ENCODE measurements at places on chromosomes 16 and 17.

GRCh38 chr17:49290690-49291359 is 60.2 kb upstream of the PHOSPHO1 start:
- DNase-seq, result no peak

GRCh38 chr17:58283674-58284612 is 3.2 kb upstream of the MPO start:
- DNase-seq, result no peak

- DNase-seq, result no peak
Measured at GRCh38 chr17:72687886-72688285, 404.6 kb downstream of the SLC39A11 start.

- no peak for DNase-seq
Measured at GRCh38 chr16:5753381-5753780, 655.8 kb upstream of the EEF2KMT start.

- DNase-seq, result no peak
Measured at GRCh38 chr17:61467416-61468262, 15.4 kb downstream of the TBX4 start.

GRCh38 chr17:41322903-41323895 is 7.7 kb upstream of the KRTAP17-1 start:
- DNase-seq, result no peak

DNA sequence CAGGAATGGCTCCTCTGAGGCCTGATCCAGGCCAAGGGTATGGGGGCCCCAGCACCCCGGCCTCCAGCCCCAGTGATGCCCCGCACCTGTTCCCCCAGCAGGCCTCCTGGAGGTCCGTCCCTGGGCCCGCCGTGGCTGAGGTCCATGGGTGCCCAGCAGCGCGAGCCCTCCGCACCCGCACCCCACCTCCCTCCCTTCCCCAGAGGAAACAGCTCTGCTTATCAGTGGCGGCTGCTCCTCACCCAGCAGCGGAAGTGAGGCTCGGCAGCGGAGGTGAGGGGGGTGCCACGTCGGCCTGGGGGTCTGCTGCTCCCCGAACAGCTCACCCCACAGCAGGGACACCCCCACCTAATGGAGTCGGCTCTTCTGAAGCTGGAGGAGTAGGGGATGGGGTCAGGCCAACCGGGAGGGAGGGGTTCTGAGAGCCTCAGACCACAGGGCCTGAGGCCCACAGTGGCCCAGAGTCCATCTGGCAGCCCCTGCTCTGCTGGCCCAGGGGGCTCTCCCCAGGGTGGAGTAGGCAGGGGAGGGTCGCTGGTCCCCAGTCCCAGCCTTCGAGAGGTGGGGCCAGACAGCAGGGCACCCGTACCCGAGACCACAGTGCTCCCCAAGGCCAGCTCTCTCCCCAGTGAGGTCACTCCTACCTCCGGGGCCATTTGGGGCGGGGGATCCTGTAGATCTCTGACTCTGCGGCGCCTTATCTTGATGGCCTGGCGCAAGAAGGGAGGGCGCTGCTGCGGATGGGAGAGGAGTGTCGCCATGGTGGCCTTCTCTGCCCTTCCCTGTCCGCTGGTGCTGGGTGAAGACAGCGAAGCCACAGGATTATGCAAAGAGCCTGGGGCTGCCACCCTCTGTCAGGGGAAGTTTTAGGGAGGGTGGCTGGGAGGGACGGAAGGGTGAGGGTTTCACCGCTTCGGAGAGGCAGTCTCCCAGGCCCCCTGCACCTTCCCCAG is at the start of gene UNC13D:
Gene UNC13D (minus strand): TSS at position 828 of the 953 bp plus-strand sequence. CDS start 67 bp downstream, at position 761.
- DNase-seq, result no peak

- DNase-seq, result no peak
Measured at GRCh38 chr16:87324411-87325275, 7.5 kb upstream of the C16orf95 start.

- DNase-seq, result no peak
Measured at GRCh38 chr17:2459917-2460271, 51.8 kb downstream of the METTL16 start.

DNA sequence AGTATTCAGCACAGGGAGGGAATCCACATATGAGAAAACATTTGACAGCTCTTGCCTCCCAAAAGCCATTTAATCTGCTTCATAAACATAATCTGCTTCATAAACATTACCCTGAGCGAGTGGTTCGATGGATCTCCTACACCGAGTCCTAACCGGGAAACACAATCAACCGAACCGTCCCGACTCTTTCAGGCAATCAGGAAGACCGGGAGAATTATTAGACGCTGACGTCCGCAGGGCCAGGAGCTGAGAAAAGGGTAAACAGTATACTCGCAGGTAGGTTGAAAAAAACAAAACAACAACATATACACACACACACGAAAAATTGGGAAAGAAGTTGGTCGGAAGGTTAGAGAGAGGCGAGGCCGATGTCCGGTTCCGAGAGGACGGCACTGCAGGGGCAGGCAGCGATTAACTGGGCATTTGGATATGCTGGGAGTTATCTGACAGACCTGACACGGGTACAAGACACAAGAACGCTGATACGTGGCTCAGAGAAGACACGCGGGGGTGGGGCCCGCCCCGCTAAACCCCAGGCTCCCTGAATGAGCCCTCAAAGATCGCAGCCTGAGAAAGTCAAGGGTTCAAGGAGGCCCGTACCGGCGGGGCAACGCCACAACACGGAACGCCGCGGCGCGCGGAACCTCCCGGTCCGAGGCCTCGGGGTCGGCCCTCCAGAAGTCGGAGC is 585 bp downstream of the AP1G1 start:
- DNase-seq, result no peak

DNA sequence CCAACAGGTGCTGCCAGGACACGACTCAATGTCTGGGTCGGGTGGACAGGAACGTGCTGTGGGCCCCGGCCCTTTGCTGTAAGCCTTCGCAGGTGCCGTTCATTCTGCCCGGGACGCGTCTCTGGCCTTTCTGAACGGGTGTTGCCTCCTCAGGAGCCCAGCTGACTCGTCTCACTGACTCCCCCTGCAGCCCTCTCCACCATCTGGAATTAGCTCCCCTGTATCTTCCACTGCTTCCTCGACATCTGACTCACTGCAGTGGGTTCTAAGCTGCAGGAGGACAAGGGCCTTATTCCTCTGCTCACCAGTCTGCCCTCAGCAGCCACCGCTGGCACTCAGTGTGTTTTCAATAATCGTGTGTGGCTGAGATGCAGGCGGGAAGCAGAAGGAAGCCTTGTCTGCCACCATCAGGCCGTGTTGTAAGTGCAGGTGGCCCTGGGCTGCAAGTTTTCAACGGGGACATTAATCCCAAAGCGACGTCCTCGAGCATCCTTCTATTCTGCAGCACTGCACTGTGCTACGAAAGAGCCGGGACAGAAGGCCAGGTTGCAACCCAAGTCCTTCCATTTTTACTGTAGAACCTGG is 256.2 kb downstream of the FOXL1 start:
- no peak for DNase-seq

DNA sequence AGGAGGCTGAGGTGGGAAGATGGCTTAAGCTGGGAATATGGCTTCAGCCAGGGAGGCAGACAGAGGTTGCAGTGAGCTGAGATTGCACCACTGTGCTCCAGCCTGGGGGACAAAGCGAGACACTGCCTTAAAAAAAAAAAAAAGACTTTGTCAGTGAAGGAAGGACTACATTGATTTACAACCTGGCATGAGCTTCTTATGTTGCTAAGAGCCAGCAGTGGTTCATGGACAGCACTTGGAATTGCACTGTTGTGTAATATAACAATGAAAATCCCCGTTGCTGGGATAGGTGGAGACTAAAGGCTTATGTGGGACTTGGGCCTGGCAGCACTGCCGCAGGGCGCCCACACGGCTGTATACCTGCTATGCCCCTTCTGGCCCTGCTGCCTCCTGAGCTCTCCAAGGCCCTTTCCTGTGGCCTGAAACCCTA is 14.1 kb upstream of the SLC16A5 start:
- no peak for DNase-seq

DNA sequence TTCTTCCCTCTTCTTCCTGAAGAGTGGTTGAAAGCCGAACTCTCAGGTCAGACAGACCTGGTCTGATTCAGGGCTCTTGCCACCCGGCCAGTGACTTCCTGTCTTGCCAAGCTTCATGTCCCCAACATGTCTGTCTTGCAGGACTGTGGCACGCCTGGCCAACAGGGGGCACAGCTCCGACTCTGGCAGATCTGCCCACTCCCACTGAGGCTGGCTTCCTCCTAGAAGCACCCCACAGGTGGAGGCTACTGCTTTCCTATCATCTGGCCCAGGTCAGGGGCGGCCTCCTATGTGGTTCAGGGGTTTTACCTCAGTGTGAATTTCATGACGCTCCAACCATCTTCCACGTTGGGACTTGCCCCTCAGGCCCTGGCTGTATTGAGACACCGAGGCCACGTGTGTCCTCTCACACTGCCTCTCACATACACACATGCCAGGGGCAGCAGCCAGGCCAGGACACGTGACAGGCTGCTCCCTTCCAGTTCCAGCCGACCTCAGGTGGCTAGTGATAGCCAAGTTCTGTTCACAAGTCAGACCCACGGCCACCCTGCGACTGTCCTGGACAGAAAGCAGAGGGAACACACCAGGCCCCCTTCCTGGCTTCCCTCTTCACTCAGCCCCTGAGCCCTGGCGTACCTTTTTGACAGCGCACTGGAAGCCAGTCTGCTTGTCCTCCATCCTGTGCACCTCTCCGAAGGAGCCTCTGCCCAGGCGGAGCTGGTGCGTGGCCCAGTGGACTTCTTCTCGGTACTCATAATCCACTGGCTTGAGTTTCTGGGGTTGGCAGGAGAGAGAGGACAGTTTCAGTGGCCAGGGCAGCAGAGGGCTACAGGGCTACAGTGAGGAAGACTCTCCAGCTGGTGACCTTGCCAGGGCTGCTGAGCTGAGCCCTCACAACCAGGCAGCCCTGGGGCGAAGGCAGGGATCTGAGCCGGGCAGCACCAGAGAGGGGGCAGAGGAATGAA is 22.6 kb upstream of the SPATA32 start:
- DNase-seq, result no peak

- DNase-seq, result no peak
Measured at GRCh38 chr16:12017558-12017957, 41.0 kb downstream of the SNX29 start.

- no peak for DNase-seq
Measured at GRCh38 chr17:63595132-63595531, 5.6 kb upstream of the TACO1 start.

DNA sequence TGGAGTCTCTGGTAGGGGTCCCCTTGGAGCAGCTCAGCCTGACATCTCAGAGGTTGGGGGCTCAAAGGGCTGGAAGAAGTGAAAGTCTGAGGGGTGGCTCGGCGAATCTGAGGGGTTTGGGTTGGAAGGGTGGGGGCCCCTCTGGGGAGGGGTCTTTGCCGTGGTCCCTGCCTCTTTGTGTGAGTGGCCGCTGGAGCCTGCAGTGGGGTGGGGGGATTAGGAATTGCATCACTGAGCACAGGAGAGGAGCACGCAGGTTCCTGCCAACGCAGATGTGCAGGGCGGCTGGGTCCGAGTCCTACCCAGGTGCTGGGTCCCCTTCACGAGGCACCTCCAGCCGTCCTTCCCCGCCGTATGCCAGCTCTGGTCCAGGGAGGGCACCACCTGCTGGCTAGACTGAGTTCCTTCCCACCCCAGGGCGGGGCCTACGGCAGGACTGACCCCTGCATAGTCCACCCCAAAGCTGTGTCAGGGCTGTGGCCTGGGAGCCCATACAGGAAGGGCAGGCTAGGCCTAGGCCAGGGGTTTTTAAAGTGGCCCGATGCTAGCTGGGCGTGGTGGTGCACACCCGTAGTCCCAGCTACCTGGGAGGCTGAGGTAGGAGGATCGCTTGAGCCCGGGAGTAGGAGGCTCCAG is 9.9 kb downstream of the FMNL1 start:
- no peak for DNase-seq

- no peak for DNase-seq
Measured at GRCh38 chr17:72305472-72305871, 184.7 kb downstream of the SOX9 start.

DNA sequence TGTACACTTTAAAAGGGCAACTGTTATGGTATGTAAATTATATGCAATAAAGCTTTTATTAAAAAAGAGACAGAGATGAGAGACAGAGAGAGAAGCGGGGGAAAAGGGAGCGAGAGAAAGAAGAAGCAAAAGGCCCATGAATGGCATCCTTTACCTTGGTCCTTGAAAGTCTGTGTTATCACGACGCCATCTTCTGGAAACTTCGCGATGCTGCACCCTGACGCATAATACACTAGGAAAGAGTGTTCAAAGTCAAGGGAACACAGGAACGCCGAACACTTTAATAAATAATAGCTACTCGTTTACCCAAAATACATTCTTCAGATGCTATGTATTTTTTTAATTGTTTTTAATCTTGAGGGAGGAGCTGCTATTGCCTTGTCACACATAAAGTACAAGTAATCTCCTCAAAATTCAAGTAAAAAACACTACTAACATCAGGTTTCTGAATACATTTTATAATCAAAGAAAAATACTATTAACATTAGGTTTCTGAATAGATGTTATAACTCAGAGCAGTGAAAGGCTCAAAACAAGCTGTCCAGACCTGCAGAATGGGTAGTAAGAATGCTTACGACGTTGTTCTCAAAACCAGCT is 23.0 kb upstream of the SLC38A8 start:
- no peak for DNase-seq

GRCh38 chr17:47852113-47852949 is 1.4 kb upstream of the SP6 start:
- DNase-seq, result no peak

DNA sequence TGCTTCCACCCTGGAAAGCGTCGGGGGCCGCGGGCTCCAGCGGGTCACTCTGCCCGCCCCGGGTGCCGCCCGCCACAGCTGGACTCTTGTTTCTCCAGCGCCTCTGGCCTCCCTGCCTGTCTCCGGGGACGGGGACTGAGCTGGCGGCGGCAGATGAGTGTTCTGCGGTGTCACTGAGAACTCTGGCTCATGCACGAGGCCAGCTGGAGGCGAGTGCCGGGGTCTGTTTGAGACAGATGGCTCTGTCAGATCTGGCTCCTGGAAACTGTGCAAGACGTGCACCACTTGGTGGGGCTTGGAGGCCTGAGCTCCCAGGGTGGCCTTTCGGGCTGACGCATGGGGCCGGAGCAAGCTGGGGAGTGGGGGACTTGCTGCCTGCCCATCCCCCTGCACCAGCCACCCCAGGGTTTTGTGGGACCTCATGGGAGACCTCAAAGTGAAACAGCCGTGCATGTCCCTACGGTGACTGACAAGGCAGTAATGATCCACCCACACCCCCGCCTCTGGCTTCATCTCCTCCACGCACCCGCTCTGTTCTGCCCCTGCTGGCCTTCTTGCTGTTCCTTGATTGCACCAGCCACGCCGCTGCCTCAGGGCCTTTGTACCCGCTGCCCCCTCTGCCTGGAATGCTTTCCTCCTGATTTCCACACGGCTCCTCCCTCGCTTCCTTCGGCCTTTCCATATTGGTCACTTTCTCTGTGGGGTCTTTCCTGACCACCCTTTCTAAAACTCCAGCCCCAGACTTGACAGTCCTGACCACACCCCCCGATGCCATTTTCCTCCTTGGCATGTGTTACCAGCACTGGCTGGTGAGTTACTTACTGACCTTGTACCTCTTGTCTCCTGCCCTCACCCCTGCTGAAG is 174.9 kb upstream of the CIBAR2 start:
- no peak for DNase-seq
